ENCODE measurements at places on chromosomes 7 and 10.

- no peak for DNase-seq
Measured at GRCh38 chr7:83588602-83589240, 60.2 kb downstream of the SEMA3E start.

DNA sequence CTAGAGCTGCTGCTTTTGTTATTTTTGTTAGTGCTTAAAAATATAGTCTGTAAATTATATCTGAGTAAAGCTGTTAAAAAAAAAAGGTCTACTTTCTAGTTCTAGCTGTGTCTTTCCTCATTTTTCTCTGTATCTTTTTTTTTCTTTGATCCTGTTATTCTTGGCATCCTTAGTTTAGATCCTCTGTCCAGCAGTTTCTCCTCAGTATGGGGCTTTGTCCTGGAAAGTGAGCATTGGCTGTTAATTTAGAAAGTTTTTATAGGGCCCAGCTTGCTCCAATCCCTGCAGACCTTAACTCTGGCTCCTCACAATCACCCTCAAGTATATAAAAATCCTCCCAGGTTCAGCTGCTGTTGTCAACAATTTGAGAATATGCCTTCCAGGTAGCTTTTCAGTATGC, 23.5 kb downstream of the DDX50 start:
- DNase-seq: no peak

- no peak for DNase-seq
Measured at GRCh38 chr10:115056186-115056585, 37.0 kb upstream of the ATRNL1 start.

GRCh38 chr7:26705567-26705966, 158.8 kb downstream of the SKAP2 start:
- DNase-seq: peak; percentile 23

DNA sequence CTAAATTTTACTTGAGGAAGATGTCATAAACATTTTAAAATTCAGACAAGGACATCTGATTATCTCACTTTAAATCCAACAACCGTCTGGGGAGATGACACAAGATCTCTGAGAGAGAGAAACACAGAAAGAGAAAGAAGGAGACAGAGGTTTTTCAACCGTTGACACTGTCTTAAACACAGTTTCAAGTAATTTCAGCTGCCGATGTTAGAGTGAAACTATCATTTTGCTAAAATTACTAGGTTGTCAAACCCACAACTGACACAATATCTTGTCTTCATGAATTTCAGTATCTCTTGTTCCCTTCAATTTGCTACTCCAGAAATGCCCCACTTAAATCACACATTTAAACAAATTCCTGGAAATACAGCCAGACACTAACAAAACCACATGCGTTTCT, 174.8 kb downstream of the RAPGEF5 start:
- no peak for DNase-seq

DNA sequence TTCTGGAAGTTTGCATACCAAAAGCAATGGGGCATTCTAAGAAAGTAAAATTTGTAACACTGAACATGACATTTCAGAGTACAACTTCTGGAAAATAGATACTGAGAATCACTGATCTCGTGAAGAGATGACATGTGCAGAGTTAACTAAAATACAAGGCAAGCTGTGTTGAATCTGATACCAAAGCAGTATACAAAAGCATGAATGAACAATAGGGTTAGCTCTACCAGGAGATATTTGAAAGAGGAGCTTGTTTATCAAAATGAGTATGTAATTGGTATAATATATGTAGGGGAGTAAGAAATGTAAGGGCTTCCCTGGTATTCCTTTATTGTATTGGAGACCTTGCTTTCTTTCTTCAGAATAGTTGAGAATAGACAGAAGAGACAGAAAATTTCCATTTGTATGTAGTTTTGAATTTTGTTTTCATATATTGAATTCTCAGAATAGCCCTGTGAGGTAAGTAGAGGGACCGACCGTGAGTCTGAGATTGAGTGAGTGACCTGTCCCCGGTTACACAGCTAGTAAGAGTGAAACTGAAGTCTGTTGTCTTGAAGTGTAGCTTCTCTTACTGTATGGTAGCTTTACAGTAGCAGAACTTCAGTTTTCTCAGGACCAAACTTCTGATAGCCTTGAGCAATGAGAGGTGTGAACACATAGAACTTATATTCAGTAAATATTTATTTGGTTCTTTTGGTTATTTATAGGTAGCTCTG, 5.0 kb downstream of the HBP1 start:
- no peak for DNase-seq

- no peak for DNase-seq
Measured at GRCh38 chr10:58756130-58756719, 243.6 kb downstream of the BICC1 start.

- DNase-seq: no peak
Measured at GRCh38 chr7:36440880-36441279, 51.2 kb downstream of the ANLN start.

DNA sequence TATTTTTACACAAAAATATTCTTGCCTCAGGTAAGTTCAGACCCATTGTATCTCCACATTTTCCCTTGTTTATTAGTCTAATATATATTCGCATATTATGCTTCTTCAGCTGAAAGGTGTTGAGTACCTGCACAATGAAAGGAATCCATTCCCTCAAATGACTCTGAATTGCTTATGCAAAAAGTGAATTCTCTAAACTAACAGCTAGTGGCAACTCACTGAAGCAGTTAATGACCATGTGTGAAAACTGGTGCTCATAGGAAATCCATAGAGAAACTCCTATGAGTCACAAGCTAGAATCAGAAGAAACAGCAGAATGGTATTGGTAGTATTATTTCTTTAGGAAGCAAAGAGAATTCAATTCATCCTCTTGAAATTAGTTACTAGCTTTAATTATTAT, 33.5 kb upstream of the RNF148 start:
- DNase-seq: no peak

GRCh38 chr7:100472854-100473499, 6.0 kb downstream of the TSC22D4 start:
- peak; percentile 63 for DNase-seq

GRCh38 chr7:157000741-157001653, 9.5 kb downstream of the MNX1 start:
- DNase-seq: no peak

DNA sequence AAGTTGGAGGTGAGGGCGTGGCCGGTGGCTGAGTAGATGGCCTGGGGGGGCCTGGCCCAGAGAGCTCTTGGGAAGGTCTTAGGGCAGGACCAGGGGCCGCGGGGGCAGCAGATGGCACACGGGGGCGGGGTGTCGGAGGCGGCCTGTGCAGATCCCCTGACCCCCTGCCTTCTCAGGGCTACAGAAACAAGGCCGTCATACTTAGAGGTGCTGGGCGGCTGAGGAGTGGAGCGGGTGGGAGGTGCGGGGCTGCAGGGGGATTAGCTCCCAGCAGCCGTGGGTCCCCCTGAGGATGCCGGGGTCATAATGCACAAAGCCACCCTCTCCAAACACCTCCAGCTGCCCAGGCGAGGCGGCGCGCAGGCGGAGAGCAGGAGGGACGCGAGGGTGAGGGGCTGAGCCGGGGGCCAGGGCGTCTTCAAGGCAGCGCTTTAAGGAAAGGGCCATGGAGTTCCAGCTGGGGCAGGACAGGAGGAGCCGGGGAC, 40.4 kb upstream of the ZNF32 start:
- no peak for DNase-seq

- DNase-seq: no peak
Measured at GRCh38 chr7:66055321-66055956, 20.2 kb upstream of the ASL start.

GRCh38 chr7:102055181-102055976, 231.3 kb upstream of the SH2B2 start:
- no peak for DNase-seq

DNA sequence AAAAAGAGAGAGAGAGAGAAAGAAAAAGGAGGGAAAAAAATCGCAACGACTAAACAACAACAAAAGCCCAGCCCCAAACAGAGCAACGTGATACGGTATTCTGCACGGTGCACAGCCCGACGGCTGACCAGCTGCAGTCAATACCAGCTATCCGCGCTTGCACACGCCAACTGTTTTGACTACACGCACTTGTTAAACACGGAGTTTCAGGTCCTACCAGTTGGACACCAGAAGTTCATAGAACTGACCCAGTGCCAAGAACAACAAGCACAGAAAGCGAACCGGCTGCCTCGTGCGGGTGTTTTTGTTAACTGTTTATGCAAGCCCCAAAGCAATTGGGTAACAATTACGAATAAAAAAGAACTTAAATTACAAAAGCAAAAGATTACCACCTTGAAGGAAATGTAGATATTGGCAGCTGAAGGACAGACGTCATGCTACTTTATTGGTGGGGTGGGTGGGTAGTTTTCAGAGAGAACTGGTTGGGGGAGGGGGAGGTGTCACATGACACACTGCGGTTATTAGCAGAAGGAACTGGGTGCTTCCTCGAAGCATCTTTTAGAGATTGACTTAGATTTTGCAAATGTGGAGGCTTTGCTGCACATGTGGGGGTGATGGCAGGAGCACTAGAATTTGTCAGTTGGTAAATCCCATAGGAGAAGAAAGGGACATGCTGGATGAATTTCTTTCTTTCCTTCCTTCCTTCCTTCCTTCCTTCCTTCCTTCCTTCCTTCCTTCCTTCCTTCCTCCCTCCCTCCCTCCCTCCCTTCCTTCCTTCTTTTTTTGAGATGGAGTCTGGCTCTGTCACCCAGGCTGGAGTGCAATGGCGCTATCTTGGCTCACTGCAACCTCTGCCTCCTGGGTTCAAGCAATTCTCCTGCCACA, 110.6 kb upstream of the EFCAB10 start:
- peak; percentile 66 for DNase-seq

All from uterus (tissue), 4 donors.